ENCODE measurements at places on chromosomes 12 and 14.

GRCh38 chr14:103699901-103700752 lies 15.1 kb downstream of the XRCC3 start:
- no peak for DNase-seq

DNA sequence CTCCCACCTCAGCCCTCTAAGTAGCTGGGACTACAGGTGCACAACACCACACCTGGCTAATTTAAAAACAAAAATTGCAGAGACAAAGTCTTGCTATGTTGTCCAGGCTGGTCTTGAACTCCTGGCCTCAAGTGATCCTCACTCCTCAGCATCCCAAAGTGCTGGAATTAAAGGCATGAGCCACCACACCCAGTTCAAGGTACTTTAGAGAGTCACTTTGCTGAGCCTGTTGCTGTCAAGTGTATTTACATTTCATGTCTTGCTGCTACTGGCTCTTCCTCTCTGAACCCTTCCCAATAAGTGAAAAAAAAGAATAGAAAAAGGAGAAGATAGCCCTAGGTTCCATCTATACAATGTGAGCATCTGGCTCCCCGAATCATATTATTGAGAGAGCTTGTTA lies 38.4 kb downstream of the SLCO1A2 start:
- no peak for DNase-seq

DNA sequence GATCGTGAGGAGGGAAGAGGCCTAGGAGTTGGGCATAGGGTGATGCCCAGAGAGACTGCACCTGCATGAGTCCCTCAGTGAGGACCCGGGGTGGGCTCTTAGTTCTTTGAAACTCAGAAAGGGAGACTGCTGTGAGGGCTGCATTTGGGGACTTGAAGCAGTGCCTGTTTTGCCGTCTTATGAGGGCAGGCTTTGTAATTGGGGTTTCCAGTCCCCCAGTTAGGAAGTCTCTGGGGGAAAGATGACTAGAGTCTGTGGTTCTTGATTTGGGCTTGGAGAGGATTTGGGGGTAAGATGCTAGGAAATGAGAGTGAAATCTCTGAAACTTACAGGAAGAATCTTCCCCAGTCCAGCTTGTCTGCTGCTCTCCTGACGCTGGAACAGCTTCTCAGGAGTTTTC lies 99.6 kb downstream of the ARF6 start:
- no peak for DNase-seq

GRCh38 chr12:103830025-103830725 lies 10.9 kb downstream of the NT5DC3 start:
- DNase-seq = no peak

- DNase-seq = no peak
These were observed 18.9 kb downstream of the BCAT1 start for GRCh38 chr12:24929953-24930352.

- no peak for DNase-seq
These were observed 217.2 kb downstream of the NOVA1 start for GRCh38 chr14:26380637-26381036.
